Peyer's patch (tissue), 4 donors: ENCODE measurements at places on chromosomes 3 and 15. TPM values are rescaled to one million over a fixed set of nuclear protein-coding genes. Genes with fewer than 3 reads are reported as not detected.

IGSF11 gene
- total RNA-seq, result 3.0 TPM

SIDT1 gene
- 105 TPM for total RNA-seq

IL17RB gene
- total RNA-seq, result 27.2 TPM

C2CD4A gene
- total RNA-seq, result not detected

FURIN gene
- 72.4 TPM for total RNA-seq

SLCO3A1 gene
- total RNA-seq, result 4.6 TPM

TMEM45A gene
- not detected for total RNA-seq

EPB42 gene
- not detected for total RNA-seq

C3orf20 gene
- total RNA-seq, result not detected

PYGO1 gene
- 2.5 TPM for total RNA-seq

ZSCAN2 gene
- 22.3 TPM for total RNA-seq

DNA sequence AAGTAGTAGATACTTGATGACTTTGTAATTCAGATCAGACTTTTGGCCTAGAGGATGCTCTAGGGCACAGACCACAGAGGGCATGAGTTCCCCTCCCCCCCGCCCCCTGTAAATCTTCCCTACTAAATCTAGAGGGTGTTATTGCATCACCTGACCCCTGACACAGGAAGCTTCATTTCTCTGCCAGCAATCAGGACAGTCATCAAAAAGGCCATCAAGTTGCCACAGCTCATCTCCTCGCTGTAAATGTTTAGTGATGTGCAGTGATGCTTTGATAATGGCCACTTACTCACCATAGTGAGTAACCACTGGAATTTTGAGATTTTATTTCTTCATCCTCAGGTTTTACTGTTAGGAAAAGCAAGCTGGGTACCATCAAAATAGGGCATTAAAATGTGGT lies 289.2 kb upstream of the CHRM5 start:
- H3K36me3 ChIP-seq, result no peaks in the 10 kb centered on the region
- H3K4me1 ChIP-seq, result no peaks in the 10 kb centered on the region

DNA sequence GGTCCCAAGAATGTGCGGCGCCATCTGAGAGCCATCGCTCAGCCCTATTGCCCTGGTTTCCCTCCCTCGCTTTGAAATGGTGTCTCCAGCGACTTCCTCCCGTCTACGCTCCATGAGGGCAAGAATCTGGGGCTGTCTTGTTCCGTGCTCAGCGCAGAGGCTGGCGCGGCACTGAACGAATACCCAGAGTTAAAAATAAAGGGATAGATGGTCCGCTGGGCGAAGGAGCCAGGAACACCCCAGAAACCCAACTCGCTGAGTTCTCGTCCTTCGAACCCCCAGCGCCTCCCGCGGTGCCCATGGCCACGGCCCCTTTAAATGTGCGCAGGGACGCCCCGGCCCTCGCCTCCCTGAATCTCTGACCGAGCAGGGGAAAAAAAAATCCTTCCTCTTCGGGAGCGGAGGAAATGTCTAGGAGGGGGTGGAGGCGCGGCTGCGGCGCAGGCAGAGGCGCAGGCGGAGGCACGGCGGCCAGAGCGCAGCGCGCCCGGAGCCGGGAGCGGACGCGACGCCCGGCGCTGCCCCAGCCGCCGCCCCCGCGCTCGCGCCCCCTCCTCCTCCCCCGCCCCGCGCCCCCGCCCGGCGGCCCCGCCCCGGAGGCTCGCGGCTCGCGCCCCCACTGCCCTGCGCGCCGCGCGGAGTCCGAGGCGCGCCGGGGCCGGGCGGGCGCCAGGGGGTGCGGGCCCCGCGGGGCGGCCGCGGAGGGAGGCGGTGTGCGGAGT lies 8.5 kb upstream of the FGD5 start:
- H3K4me3 ChIP-seq, result peak overlapping the region; percentile 58
- peak overlapping the region; percentile 81 for H3K27ac ChIP-seq
- H3K4me1 ChIP-seq, result no peaks in the 10 kb centered on the region
- no peaks in the 10 kb centered on the region for H3K36me3 ChIP-seq
- DNase-seq, result no peak
- H3K27me3 ChIP-seq, result no peaks in the 10 kb centered on the region

GRCh38 chr3:34015204-34016142 lies 217.0 kb downstream of the PDCD6IP start:
- no peak for DNase-seq
- no peaks in the 10 kb centered on the region for H3K36me3 ChIP-seq
- H3K4me3 ChIP-seq, result no peak overlapping the region

DNA sequence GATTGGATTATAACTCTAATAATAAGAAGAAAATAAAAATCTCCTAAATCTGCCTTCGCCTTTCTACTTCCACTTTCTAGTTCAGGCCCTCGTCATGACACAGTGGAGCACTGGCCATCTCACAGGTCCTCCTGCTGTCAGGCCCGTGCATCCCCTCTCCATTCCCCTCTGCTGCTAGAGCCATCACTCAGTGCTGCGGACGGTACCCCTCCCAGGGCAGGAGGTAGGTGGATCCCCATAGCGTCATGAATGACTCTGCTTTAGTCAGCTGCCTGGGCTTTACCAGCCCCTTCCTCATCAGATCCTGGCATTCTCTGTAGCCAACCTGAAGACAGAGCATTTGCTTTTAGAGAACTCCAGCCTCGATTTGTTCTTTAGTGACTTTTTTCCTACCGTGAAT lies 12.0 kb upstream of the PPP1R2 start:
- no peaks in the 10 kb centered on the region for H3K36me3 ChIP-seq
- no peak overlapping the region for H3K4me3 ChIP-seq
- H3K4me1 ChIP-seq, result no peaks in the 10 kb centered on the region
- DNase-seq, result no peak
- H3K27ac ChIP-seq, result no peak overlapping the region
- H3K27me3 ChIP-seq, result no peaks in the 10 kb centered on the region

GRCh38 chr3:149450281-149450680 lies 24.2 kb upstream of the TM4SF4 start:
- no peak overlapping the region for H3K27ac ChIP-seq
- H3K4me1 ChIP-seq, result no peaks in the 10 kb centered on the region

GRCh38 chr15:61582092-61582491 lies 353.0 kb upstream of the RORA start:
- no peak overlapping the region for H3K27ac ChIP-seq
- H3K36me3 ChIP-seq, result no peaks in the 10 kb centered on the region
- no peak for DNase-seq
- H3K27me3 ChIP-seq, result no peaks in the 10 kb centered on the region

DNA sequence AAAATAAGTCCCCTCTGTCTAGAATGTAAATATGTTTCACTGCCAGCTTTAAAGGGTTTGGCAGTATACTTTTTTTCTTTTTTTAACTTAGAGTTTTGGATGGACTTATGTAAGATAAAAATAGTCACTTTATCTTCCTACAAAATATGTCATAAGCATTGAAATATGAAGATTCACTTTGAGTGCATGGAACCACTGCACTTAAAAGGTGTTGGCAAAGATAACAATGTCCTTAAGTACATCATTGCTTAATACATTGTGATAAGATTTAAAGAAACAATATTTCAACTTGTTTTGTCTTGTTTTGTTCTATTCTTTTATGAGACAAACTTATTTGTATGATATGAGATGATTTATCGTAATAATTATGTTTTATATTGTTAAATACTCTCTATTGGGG lies 66.3 kb upstream of the NAALADL2 start:
- DNase-seq, result no peak
- H3K36me3 ChIP-seq, result no peaks in the 10 kb centered on the region
- no peak overlapping the region for H3K27ac ChIP-seq
- H3K4me1 ChIP-seq, result no peaks in the 10 kb centered on the region
- H3K27me3 ChIP-seq, result no peaks in the 10 kb centered on the region
- H3K4me3 ChIP-seq, result no peak overlapping the region

DNA sequence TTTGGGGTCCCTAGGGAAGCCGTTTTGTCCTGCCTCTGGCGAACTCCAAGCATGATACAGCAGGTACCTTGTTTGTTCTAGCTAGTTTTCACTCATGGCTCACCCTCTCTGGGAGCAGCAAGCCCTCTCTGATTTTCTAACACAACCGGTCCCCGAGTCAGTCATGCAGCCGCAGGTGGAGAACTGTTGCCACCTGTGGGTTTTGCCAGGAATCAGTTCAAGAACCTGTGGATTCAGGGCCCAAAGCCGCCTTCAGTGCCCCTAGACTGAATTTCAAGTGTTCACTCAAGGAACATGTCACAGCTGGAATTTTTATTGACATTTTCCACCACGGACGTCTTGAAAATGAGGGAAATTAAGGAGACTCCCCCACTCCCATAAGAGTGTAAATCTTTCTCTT lies 13.3 kb upstream of the LRRK1 start:
- no peak overlapping the region for H3K27ac ChIP-seq
- H3K4me3 ChIP-seq, result no peak overlapping the region
- no peaks in the 10 kb centered on the region for H3K4me1 ChIP-seq
- no peaks in the 10 kb centered on the region for H3K36me3 ChIP-seq
- H3K27me3 ChIP-seq, result no peaks in the 10 kb centered on the region

DNA sequence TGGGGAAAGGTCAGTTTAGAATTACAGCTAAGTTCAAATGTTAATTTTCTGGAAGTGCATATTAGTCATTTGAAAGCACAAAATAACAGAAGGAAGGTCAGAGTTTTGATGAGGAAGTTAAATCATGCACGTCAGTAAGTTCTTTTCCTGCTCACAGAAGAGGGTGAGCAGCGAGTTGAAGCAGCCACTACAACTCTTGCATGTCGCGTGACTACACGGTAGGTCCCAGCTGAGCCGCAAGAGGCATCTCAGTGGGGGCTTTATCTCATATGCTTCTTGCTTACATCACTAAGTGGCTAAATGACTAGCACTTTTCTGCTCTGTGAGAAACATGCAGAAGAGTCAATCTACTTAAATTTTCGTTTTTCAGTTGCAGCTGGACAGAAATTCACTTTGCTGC lies 21.3 kb upstream of the SEC62 start:
- no peaks in the 10 kb centered on the region for H3K27me3 ChIP-seq
- no peaks in the 10 kb centered on the region for H3K36me3 ChIP-seq
- DNase-seq, result peak; percentile 81

DNA sequence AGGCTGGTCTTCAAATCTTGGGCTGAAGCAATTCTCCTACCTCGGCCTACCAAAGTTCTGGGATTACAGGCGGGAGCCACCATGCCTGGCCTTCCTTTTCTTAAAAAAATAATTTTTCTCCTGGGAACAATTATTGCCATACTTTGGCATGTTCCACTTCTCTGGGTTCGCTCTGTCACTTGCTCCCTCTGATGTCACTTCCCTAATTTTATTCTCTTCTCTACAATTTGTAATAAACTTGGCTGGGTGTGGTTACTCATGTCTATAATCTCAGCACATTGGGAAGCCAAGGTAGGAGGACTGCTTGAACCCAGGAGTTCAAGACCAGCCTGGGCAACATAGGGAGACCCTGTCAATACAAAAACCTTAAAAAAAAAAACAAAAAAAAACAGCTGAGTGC lies 6.1 kb upstream of the IMPDH2 start:
- DNase-seq, result no peak
- H3K27ac ChIP-seq, result no peak overlapping the region
- peaks cover 92% of the 10 kb centered on the region for H3K36me3 ChIP-seq
- H3K27me3 ChIP-seq, result no peaks in the 10 kb centered on the region
- no peaks in the 10 kb centered on the region for H3K4me1 ChIP-seq

DNA sequence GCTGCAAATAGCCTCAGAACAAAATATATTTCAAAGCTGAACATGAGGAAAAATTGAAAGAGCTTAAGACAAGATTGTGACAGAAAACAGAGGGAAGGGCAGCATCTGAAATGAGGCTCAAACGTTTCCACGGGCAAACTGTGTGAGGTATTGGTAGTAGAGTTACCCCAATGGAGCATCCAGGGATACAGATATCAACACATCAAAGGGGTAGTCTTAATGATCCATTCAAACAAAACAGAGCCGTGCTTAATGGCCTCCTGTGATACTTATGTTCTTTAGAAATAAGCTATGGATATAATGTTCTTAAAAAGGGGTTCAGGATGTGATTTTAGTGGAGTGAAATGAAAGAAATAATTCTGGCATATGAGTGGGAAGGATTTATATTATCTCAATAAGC lies 430.3 kb upstream of the PDZRN3 start:
- no peak for DNase-seq
- no peak overlapping the region for H3K27ac ChIP-seq
- no peaks in the 10 kb centered on the region for H3K27me3 ChIP-seq
- H3K4me3 ChIP-seq, result no peak overlapping the region

GRCh38 chr15:55237219-55238130 lies 40.7 kb upstream of the RSL24D1 start:
- DNase-seq, result no peak
- H3K4me3 ChIP-seq, result peak overlapping the region; percentile 11

DNA sequence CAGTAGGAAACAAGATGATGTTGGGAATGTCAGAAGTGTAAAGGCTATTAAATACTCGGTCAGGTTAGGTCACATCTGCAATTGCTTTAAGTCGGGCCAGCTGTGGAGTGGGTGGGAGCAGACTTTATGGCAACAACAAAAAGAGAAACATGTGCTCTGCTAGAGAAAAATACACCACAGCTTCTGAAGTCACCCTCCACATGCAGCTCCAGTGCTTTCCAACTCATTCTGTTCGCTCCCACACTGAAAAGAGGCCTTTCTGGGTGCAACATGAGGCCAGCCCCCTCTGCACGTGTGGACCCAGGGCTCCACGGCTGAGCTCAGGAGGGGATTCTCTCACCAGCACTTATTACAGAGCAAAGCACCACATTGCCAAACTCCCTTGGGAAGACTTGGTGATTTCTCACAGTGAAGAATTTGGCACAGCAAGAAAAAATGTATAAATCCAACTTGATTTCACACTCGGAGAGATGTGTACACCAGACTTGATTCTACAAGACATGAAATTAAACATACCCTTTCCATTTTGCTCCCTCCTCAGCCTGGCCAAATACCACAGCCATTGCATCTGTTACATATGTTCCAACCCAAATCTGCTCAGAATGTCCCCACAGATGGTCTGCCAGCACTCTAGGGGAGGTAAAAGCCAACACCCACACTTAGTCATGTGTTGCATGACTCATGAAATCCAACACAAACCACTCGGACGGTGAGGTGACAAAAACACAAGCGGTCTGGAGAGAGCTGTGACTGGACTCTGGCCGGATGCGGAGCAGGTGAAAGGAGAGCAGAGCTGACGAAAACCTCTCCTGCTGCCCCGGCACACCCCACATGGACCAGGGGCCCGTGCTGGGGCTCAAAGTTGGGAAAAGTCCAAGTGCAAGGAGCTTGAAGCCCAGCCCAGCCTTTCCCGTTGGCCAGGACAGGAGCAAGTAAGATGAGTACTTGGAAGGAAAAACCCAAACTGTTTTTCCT lies 74.6 kb downstream of the ITGB5 start:
- H3K27me3 ChIP-seq, result no peaks in the 10 kb centered on the region
- peak; percentile 76 for DNase-seq
- peaks cover 16% of the 10 kb centered on the region for H3K36me3 ChIP-seq
- H3K4me3 ChIP-seq, result no peak overlapping the region
- H3K4me1 ChIP-seq, result no peaks in the 10 kb centered on the region

DNA sequence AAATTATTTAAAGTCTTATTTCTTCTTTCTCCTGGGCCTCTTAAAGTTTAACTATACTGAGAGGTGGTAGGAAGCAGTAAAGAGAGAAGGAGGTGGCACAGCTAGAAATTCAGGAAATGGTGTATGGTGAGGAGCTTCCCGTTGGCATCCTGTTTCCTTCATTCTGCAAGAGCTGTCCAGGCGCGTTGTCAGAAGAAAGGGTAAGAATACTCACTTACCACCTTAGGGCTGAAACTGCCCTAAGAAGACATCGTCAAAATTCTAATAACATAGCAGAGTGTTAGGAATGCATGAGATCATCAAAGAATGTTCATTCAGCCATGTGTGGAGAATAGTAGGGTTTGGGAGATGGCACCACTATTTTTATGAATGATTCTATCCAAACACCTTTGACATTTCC lies 699.6 kb downstream of the MCTP2 start:
- no peaks in the 10 kb centered on the region for H3K36me3 ChIP-seq
- no peak overlapping the region for H3K27ac ChIP-seq
- H3K27me3 ChIP-seq, result no peaks in the 10 kb centered on the region
- H3K4me3 ChIP-seq, result no peak overlapping the region
- no peaks in the 10 kb centered on the region for H3K4me1 ChIP-seq

- no peaks in the 10 kb centered on the region for H3K27me3 ChIP-seq
- H3K36me3 ChIP-seq, result no peaks in the 10 kb centered on the region
- peaks cover 4% of the 10 kb centered on the region for H3K4me1 ChIP-seq
- H3K27ac ChIP-seq, result peak overlapping the region; percentile 84
Observed at GRCh38 chr3:14452740-14453710, 50.6 kb downstream of the SLC6A6 start.
